Stimulated activated CD4-positive, alpha-beta T cell treated with anti-CD3 and anti-CD28 coated beads, Interleukin-2, amount 100 ng/mL, for 24 hours (primary cell): ENCODE measurements at places on chromosomes 5 and 9.
A peak's percentile ranks its signal among the peaks of the same experiment; 100 is the strongest.

GRCh38 chr9:135601988-135602387, 37.4 kb downstream of the GLT6D1 start:
- no peak for DNase-seq

DNA sequence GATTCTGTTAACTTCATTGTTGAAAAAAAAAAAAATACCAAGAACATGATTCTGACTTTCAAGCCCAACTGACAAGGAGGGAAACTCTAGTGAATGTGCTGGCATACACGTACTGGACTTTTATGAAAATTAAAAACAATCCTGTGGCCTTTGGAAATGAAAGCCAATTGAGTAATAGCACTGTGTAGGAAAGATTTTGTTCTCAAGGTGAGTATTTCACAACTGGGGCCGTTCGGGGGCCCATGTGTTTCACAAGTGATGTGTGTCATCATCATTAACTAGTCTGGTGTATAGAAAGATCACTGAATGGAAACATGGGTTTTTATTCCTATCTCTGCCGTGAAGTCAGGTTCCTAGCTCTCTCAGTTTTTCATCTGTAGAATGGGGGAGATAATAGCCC, 605.0 kb upstream of the CLINT1 start:
- no peak for DNase-seq

DNA sequence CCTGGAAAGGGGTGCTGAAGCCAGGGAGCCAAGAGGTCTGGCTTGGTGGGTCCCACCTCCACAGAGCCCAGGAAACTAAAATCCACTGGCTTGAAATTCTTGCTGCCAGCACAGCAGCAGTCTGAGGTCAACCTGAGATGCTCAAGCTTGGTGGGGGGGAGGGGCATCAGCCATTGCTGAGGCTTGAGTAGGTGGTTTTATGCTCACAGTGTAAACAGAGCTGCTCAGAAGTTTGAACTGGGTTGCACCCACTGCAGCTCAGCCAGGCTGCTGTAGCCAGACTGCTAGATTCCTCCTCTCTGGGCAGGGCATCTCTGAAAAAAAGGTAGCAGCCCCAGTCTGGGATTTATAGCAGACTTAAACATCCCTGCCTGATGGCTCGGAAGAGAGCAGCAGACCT, 55.5 kb upstream of the FBXL17 start:
- DNase-seq = no peak

GRCh38 chr9:107375651-107376369, 92.7 kb downstream of the RAD23B start:
- DNase-seq = no peak

DNA sequence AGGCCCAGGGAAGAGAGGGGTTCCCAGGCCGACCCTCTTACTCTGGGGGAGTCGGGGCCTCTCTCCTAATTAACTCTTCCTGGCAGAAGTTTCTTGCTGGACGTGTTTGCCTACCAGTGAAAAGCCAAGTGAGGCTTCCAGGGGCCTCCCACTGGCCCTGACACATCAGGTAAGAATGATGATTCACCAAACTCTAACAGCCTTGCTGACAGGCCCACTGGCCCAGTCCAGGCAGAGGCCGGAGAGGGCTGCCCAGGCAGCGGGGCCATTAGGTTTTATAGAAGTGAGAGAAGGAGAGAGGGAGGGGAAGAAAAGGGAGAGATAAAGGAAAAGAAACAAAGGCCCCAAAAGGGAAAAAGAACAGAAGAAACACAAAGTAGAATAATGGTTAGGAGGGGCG, 50.8 kb upstream of the FOXE1 start:
- DNase-seq = no peak

GRCh38 chr5:159814805-159815585, 101.3 kb upstream of the ADRA1B start:
- no peak for DNase-seq

GRCh38 chr5:10601246-10602030, 37.6 kb downstream of the ANKRD33B start:
- DNase-seq = peak; percentile 15

GRCh38 chr5:150573867-150574817, 66.2 kb downstream of the NDST1 start:
- no peak for DNase-seq

- DNase-seq = no peak
These were observed 213.9 kb upstream of the TBCA start for GRCh38 chr5:77990020-77990419.

DNA sequence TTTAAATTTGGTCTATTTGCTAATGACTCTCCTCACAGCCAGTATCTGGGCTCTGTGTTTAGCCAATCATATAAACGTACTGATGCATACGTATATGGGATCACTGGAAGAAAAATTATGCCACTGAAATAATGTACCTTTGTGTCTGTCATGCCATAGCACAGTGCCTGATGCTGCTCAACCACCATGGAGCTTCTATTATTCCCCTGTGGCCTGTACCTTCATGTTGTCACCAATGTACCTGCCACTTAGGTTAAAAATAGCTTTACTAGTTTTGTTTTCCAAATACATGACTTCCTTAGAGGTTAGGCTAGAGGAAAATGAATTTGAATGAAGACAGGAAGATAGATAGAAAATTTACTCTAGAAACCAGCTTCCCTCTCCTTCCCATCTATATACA, 34.6 kb downstream of the HACD4 start:
- DNase-seq = no peak

GRCh38 chr5:13783726-13784125, 160.8 kb downstream of the DNAH5 start:
- DNase-seq = no peak

DNA sequence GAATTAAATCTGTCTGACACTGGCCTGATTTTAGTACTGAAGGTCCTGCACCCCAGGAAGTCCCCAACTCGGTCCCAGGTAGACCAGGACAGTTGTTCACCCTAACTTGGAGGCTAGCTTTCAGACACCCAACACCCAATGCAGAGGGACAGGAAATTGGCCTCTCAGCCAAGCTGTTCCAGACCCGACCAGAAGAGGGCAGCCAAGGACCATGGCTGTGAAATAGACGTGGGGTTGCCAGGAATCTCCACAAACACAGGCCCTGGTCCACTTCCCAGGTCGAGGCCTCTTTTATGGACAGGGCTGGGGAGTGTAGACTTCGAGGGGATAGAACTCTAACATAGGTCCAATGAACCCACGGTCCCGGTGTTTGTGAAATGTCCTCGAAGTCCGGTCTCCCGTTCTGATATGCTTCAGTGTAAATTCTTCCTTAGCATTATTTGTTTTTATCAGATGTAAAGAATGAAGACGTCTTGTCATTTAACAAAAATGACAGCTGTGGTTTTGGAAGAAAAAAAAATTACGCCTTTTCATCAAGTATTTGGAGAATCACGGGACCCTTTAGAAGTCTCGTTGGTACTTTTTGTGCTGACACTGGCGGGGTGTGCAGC, 260.3 kb upstream of the ADAMTS16 start:
- peak; percentile 47 for DNase-seq

DNA sequence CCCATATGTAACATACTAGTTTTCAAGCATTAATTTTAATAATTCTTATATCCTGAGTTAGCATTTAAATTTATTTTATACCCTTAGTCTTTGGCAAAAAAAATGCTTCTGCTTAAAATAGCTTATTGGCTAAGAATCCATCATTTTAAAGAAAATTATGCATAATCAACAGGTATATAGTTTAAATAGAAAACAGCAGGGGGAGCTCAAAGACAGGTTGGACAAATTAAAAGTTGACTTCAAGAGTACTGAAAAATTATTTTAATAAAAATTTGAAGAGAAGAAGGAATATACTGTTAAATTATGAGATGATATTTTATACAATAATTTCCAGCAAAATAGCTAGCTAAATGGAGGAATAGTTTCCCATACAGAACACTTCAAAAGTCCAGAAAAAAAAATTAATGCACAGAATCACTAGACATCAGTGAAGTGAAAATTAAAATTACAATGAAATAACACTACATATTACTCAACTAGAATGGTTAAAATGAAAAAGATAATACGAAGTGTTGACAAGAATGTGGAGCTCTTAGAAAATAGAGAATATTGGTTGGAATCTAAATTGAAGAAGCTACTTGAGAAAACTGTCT, 387.1 kb downstream of the PDE4D start:
- DNase-seq = no peak

- peak; percentile 84 for DNase-seq
These were observed at the start of gene SLC27A4 for GRCh38 chr9:128339761-128340690. TSS of gene SLC27A4 (plus strand) at chr9:128340527. CDS start at chr9:128343133, 2,606 bp downstream.

DNA sequence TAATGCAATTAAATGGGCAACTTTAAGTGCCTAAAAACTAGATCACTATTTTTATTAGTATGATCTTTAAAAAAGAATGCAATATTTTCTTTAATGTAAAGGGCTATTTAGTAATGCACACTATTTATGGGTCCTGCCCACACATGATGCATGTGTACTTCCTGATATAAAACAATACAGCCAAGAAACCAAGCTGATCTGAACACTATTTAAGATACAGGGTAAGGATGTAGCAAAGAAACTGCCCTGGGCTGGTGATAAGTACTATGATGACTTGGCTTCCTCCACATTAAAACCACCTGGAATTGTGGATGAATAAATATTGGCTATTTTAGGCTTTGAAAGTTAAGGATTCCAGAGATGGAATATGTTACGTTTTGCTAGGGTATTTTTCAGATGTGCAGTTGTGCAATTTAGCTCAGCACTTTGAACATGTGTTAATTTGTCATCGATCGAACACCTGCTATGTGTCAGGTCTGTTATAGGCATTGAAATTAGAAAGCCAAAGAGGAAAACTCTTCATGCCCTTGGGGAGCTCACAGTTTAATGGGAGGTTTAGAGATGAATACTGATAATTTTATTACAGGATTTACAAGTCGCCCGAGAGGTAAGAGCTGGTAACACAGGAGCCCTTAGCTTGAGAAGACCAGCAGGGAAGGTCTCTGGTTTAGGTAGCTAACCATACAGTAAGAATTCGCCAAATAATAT, 276.7 kb downstream of the PLK2 start:
- no peak for DNase-seq
